Omental fat pad (tissue), 4 donors: ENCODE measurements at places on chromosomes 16 and 17.

GRCh38 chr16:11480634-11481033, 106.1 kb downstream of the LITAF start:
- DNase-seq = no peak

DNA sequence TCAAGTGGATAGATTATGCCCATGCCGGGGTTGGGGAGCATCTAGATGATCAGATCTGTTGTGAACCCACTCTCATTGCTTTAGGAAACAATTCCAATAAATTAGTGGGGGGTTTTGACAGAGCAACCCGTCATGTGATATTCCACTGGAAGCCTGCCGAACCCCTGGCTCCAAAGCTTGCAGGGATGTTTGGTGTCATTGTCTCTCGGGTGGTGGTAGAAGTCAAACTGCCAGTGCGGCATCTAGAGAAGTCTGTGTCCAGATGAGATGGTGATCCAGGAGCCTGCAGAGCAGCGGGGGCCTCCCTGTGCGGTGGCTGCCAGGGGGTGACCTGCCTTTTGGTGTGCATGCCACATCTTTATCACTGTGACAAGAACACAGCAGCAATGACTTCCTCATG, 91.7 kb downstream of the SHISA6 start:
- DNase-seq = no peak

GRCh38 chr16:46986896-46987295, 13.4 kb upstream of the DNAJA2 start:
- no peak for DNase-seq

GRCh38 chr16:81817296-81817695, 38.2 kb downstream of the PLCG2 start:
- no peak for DNase-seq

DNA sequence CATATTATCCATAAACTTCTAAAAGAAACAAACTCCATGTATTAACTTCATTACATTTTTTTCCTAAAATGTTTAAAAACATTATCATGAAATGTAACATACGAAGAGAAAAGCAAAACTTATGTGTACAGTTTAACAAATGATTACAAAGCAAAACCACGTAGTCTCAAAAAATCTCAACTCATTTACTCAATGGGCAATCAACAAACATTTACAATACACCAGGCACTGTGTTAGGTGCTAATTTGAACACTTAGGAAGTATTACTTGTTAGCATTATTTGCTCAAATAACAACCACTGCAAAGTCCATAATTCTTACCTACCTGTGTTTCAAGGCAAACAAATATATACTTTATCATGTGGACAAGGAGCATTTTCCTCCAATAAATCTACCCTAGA, 164.9 kb downstream of the STX8 start:
- DNase-seq = no peak

GRCh38 chr16:79401157-79401556, 199.4 kb downstream of the MAF start:
- DNase-seq = no peak

DNA sequence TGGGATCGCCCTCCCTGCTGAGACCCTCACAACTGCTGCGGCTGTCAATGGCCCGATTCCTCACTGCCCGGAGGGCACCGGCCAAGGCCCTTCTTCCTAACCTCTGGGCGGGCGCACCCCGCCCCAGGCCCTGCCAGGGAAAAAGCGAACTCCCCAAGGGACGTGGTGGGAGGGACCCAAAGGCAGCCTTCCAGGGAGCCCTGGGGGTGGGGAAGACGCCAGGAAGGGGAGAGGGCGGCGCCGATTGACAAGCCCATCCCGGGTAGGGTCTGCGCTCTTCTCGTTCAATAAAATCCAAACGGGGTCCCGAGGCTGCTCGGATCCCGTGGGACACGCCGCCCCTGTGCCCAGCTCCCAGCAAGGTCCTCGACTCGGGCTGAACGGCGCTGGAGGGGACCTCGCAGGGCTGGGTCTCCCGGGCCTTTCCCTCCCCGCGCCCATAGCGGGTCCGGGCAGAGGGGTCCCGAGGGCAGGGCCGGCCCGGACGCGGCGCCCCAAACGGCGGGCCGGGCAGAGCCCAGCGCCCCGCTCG, 416 bp downstream of the KIFC3 start:
- no peak for DNase-seq

- DNase-seq = no peak
These were observed 4.8 kb downstream of the BAIAP3 start for GRCh38 chr16:1338119-1338730.

- no peak for DNase-seq
These were observed 14.2 kb downstream of the CRYM start for GRCh38 chr16:21263640-21264570.

- no peak for DNase-seq
These were observed 3.7 kb downstream of the HPR start for GRCh38 chr16:72066747-72067146.

DNA sequence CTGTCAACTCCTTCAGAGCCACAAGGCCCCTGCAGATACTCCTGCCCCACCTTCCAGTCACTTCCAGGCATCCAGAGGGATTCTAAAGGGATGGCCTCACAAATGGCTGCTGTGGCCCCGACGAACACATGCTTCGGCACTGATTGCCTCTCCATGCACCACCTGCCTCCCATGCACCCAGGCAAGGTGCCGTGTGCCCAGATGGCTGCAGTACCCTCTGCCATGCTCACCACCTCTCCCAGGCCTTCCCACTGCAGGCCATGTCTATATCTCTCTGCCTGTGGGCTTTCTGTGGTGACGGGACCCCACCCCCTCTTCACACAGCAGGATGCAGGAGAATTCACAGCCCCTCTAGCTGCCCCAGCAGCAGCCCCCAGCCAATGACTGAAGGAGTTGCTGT, 27.9 kb upstream of the LYRM9 start:
- no peak for DNase-seq

- DNase-seq = no peak
These were observed 58.1 kb downstream of the METRNL start for GRCh38 chr17:83137523-83137922.

GRCh38 chr17:19744492-19744891, 3.6 kb downstream of the ALDH3A1 start:
- no peak for DNase-seq

GRCh38 chr16:71260995-71261394, 28.2 kb downstream of the CMTR2 start:
- DNase-seq = no peak

DNA sequence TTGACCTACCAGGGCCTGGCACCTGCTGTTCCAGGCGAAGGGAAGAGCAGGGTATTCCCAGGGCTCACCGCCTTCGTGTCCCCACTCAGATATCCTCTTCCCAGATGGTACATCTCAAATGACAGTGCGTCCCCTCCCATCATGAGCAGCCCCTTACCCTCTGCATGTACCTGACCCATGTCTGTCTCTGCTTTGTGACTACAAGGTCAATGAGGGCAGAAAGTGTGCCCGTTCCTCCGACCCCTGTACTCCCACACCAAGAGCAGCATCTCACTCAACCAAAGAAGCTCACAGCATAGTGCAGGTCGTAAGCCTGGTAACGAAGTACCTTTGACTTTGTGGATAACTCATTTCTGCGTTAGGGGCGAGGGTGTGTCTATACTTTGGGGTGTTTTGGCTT, 142.6 kb downstream of the KATNIP start:
- no peak for DNase-seq

GRCh38 chr16:4550591-4550990, 5.5 kb upstream of the C16orf96 start:
- DNase-seq = no peak

DNA sequence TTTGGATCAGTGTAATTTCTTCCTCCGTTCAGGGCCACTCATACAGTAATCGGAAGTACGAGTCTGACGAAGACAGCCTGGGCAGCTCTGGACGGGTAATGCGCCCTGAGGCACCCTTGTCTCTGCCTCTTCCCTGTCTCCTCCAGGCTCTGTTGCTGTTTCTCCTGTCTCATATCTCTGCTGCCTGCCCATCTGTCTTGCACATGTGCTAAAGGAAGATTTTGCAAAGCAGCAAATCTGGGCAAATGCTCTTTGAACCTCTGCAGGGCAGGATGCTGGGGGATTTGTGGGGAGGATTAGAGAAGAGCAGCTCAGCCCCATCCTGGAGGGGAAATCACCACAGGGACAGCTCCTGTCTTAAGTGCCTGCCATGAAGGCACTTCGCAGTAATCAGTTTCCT, 32.4 kb upstream of the POLR3E start:
- no peak for DNase-seq

DNA sequence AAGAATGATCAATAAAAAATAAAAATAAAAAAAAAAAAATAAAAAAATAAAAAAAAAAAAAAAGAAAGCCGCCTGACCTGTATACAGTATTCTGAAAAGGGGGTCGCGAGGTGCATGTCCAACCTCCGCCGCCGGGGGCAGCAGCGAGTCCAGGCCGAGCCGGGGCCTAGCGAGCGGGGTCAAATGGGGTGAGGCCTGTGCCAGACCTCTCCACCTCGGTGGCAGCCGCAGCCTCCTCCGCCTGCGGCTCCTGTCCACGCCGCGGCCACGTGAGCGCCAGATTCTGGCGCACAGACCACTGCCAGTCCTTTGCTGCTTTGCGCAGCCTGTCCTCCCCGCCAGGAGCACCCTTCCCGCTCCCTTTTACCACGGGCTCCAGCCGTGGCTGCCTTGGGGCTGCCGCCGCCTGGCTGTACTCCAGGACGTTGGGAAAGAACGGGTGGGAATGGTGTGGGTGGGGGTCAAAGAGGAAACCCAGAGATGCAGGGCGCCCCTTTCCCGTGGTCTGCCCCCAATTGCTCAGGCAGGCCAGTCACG, 2.4 kb upstream of the BCKDK start:
- DNase-seq = peak; percentile 92

DNA sequence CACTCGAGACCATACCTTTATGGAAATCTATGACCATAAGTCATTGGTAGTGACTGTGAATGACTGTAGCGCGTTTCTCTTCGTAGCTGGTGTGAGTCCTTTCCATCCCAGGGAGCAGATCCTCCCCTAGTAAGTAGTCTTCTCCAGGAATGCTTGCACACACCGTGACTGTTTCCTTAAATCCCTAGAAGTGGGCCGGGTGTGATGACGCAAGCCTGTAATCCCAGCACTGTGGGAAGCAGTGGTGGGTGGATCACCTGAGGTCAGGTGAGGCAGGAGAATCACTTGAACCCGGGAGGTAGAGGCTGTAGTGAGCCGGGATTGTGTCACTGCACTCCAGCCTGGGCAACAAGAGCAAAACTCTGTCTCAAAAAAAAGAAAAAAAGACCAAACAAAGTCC, 70.6 kb downstream of the CRISPLD2 start:
- DNase-seq = no peak
